Coronary artery (tissue), 2 donors: ENCODE measurements at places on chromosomes 7 and 10.

DNA sequence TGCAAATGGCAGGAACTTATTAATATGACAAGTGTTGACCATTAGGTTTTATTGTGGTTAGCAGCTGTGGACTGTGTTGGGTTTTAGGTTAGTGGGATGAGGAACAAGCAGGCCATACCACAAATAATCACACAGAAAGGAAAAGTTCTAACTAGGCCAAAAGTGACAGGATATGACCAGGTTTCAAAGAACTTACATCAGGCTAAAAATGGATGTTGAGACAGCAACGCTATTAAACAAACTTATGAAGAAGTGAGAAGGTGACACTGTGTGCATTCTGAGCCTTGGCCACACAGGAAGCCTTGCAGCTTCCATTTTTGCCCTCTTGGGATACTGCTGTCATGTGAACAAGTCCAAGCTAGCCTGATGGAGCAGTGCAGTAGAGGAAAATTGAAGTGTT, 568.8 kb downstream of the HTR7 start:
- DNase-seq, result no peak

GRCh38 chr10:124123156-124123555, 29.8 kb upstream of the CHST15 start:
- DNase-seq, result no peak

DNA sequence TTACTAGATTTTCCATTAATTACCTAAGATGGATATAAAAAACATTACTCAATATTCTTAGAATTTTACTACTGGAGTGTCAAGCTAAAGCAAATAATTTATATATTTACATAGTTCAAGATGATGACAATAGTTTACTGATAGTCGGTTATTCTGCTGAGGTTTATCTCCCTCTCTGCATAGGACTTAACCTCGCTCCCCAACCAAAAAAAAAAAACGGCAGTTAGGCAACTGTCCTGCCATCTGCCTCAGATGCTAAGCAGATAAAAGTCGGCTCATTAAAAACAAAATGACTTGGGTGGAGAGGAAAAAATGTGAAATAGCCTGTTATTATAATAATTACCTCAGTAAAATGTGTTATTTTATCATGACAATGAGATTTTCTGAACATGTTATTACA, 14.0 kb upstream of the ITGB8 start:
- no peak for DNase-seq

- DNase-seq, result no peak
These were observed 34.4 kb downstream of the HSPA12A start for GRCh38 chr10:116707981-116708380.

DNA sequence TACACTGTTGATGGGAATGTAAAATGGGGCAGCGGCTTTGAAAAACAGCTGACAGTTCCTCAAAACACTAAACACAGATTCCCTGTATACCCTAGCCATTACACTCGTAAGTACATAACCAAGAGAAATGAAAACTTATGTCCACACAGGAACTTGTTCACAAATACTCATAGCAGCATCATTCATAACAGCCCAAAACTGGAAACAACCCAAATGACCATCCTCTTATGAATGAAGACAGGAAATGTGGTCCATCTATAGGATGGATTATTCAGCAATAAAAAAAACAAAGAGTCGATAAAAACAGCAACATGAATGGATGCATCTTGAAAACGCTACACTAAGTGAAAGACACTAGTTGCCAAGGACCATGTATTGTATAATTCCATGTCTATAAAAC, 23.7 kb downstream of the NMT2 start:
- DNase-seq, result no peak

DNA sequence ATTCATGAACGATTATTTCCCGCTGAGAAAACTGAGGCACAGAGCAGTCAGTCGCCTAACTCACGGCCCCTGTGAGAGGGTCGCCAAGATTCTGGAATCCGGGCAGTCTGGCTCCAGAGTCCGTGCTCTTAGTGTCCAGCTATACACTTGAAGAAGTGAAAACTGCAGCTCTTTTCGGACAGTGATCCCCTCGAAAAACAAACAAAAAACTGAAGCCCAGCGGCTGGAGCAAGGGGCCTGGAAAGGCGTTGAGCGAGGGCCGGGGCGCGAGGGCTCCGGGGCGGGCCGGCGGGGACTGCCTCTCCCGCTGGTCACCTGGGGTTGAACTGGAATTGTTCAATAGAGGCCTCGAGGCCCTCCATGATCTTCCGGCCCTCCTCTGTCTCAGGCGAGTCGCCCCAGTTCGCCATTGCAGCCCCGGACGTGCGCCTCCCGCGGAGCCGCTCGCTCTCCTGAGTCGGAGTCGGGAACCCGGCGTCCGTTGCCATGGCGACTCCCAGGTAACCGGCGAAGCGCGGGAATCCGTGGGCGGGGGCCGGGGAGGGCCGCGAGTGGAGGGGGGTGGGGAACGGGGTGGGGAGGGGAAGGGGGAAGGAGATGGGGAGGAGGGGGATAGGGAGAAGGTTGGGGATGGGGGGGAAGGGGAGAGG, 881 bp downstream of the C10orf67 start:
- no peak for DNase-seq

DNA sequence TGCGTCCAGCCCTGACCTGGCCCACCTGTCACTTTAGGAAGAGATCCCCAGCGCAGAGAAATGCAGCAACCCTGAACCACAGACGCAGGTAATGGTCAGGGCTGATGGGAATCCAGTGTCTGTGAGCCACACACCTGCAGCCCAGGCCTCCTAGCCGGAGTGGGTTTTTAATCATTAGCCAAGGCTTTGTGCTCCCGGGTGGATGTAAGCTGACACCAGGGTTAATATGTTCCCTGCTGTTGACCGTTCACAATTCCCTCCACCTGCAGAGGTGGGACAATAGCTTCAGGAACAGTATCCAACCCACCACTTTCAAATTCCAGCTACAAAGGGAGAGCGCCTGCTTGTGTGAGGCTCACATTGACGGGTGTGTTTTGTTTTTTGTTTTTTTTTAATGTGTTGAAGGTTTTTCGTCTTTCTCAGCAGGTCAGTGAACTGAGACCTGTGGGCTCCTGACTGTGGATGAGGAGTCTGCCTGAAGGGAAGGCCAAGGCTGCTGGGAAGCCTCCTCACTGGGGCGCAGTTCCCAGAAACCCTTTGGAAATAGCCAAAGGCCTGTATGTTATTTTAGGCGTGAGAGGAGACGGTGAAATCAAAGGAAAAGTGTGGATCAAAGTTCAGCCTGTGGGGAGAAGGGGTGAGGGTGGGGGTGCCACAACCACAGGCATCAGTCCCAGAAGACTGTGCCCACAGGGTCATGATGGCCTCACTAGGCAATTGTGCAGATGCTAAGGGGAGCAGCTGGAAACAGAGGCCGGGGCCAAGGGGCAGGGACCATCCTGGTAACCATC, 111.1 kb downstream of the TNS3 start:
- no peak for DNase-seq

DNA sequence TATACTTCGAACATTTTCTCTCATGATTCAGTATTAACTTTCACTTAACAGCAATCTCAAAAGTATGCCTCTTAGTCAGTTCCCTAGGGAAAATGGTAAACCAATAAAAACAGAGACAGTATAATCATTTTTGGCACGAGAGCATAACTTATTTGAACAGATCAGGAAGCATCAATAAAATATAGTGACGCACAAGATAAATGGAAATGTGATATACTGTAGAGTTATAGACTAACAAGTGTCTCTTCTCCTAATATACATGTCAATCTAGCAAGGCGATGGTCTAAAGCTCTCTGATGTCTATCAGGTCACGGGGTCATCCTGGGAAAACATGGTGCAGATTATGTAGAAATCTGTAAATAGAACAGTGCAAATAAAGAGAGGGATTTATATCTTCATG, 131.6 kb downstream of the HGF start:
- no peak for DNase-seq

DNA sequence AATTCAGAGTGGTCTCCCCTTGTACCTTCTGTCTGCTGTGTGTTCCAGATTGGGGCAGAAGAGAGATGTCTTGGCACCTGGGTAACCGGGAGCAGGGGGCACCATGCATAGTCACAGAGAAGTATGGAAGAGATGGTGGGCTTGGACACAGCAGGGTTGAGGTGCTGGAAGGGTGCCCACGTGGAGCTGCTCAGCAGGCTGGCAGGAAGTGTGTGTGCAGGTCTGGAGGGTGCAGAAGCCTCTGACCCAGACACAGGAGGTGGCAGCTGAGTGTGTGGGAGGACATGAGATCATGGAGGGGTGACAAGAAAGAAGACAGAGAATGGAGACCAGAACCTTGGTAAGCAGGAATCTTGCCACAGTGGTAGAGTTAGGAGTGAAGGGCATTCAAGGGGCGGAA, 42.3 kb upstream of the DUSP5 start:
- peak; percentile 64 for DNase-seq

DNA sequence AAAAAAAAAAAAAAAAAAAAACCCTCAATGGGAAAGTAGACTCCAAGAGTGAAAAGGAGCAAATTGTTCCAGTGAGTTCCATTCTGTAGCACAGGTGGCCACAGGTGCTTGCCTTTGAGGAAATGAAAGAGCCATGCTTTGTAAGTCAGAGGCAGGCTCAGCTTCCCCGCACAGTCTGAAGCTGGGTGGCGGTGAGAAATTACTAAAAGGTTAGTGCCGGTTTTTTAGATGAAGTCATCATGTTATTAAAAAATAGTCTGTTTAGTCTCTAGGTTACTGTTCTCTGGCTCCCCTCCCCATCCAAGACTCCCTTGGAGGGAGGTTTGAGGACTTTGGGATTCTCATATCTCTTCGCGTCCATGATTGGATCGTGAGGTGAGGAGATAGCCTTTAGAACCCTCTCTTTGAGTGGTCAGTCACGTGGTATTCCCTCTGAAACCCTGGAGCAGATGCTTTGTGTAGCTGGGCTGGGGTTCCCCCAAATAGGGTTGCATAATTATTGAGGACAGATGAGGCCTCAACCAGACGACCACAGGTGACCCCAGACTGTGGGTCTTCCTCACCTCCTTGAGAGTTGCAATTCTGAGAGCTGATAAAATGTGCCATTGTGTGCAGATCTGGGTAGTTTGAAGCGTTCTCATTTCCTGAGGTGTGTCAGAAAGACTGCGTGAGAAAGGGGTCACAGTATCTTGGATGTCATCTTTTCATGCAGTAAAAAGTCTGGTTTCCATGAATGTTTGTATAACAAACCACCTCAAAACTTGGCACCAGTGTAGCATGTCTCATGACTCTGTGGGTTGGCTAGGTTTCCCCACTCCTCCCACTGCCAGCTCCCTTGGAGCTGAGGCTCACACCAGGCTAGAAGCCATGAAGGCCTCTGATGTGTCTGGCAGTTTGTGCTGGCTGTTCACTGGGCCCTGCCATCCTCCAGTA, 27.1 kb downstream of the OGDH start:
- peak; percentile 78 for DNase-seq

DNA sequence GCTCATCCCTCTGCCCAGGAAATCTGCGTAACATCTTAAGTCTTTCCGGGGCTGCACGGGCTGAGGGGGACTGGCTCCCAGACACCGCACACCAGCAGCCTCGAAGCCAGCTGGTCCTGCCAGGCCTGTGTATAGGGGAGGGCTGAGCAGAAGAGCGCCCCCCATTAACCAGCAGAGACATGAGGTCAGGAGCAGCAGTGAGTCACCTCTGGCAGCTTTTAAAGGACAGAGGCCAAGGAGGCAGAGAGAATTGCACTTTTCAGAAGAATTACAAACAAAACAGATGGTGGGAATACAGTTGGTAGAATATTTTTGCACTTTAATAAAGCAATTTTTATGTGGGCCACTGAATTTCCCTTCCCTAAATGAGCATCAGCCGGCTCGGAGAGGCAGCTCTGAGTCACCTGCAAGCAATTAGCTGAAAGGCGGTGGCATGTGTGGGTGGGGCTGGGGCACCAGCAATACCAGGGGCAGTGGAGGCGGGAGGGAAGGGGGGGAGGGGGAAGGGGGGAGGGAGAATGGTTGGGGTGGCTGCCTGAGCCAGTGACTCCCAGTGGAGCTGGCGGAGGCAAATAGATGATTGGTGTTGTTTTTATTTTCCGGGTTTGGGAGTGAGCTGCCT, 39.1 kb downstream of the GOLGA7B start:
- no peak for DNase-seq

DNA sequence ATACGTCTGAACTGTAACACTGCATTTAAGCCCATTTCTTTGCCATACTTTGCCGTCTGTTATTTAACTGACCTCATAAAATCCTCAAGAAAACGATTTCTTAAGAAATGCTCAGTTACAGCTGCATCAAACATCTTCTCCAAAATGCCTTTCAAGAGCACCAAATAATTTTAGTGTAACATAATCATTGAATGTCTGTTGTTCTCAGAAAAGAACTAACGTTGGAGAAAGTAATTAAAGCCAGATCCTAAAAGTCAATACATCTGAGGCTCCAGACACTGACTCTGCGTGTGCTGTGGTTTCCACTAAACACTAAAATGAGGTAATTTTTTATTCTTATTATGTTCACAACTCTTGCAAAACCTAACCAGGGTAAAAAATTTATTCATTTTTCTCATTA, 63.7 kb upstream of the LRRC17 start:
- no peak for DNase-seq

- DNase-seq, result no peak
These were observed 6.9 kb downstream of the CUL2 start for GRCh38 chr10:35083242-35083641.

DNA sequence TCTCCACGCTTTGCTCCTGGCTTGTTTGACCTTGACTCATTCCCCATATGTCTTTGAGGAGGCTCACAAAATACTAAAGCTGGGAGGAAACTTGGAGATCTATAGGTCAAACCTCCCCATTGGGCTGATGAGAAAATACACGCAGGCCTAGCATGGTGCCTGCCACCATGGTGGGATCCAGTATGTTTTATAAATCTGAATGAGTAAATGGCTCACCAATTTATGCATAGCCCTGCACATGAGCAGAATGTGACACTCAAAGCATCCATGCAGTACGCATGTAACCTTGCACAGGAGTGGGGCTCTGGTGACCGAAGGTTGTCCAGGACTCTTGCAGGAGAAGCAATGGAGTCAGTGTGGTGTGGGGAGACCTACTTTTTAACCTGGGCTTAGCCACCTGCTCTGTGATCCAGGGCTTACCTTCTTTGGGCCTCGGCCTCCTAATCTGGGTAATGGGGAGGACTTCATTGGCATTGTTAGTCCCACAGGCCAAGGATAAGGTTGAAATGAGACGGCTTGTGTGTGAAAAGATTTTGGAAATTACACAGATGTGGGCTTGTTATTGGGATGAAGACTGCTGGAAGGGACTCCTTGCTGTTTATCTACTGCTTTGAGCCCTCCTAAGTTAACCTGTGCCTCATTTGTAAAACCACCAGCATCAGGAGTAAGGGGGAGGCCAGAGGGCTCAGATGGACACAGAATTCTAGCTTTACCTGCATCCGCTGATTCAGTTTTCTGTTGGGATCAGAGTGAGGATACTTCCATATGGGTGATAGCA, 58.4 kb downstream of the ADCYAP1R1 start:
- DNase-seq, result peak; percentile 52

- DNase-seq, result no peak
These were observed 174.2 kb downstream of the KIAA1217 start for GRCh38 chr10:24382979-24383663.
